ENCODE measurements at places on chromosomes 13 and 19.

DNA sequence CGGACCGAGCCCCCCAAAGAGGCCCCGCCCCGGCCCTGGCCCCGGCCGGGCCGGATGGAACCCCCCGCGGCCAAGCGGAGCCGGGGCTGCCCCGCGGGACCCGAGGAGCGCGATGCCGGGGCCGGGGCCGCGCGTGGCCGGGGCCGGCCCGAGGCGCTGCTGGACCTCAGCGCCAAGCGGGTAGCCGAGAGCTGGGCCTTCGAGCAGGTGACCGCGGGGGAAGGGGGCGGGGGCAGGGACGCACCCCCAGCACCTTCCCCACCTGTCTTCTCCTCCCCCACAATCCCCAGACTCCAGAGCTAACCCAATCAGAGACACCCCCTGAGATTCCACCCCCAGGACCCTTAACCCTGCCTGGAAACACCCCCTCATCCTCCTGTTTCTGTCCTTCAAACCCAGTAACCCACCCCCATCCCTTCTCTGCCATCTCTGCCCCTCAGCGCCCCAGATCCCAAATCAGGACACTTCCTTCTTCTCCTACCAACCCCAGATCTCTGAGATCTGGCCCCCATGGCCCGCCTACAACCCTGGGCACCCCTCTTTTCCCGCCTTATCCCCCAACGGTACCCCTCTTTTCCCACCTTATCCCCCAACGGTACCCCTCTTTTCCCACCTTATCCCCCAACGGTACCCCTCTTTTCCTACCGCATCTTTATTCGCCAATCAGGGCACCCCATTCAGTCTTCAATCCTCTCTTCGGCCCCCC is 505 bp downstream of the ZSWIM4 start:
- no peak for DNase-seq

DNA sequence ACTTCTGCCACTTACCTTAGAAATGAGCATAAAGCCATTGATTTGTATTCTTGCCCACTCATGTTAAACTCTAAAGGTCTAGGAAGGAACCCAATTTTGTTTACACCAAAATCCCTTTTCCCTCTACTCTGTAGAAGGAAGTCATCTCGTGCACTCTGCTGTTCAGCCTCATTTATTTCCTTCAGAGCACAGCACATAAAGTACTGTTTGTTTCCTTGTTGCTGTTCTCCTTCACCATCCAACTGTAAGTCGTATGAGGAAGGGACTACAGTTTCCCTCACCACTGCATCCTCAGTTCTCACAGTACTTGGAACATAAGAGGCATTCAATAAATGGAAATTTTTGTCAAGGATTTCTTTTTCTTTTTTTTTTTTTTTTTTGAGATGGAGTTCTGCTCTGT is 24.6 kb downstream of the CDADC1 start:
- DNase-seq, result no peak

GRCh38 chr13:106989876-106990275 is 421.9 kb upstream of the ARGLU1 start:
- DNase-seq, result no peak

- DNase-seq, result peak; percentile 62
These were observed 15.2 kb downstream of the TPT1 start for GRCh38 chr13:45325806-45326205.

- no peak for DNase-seq
These were observed 213.3 kb downstream of the KCNRG start for GRCh38 chr13:50228527-50228926.

GRCh38 chr13:77373502-77373901 is 46.6 kb upstream of the MYCBP2 start:
- DNase-seq, result no peak

DNA sequence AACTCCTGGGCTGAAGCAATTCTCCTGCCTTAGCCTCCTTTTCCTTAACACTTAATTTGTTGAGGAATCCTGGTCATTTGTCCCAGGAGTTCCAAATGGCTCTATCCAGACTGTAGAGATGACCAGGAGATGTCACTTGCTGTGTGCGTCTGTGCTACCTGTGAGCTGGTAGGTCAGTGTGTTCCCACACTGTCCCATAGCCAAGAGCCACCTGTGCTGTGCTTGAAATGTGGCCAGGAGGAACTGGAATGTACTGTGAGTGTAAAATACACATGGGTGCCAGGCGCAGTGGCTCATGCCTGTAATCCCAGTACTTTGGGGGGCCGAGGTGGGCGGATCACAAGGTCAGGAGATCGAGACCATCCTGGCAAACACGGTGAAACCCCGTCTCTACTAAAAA is 29.4 kb upstream of the KDM4B start:
- DNase-seq, result no peak

- DNase-seq, result no peak
These were observed 19.2 kb upstream of the C2CD4C start for GRCh38 chr19:428149-428548.

DNA sequence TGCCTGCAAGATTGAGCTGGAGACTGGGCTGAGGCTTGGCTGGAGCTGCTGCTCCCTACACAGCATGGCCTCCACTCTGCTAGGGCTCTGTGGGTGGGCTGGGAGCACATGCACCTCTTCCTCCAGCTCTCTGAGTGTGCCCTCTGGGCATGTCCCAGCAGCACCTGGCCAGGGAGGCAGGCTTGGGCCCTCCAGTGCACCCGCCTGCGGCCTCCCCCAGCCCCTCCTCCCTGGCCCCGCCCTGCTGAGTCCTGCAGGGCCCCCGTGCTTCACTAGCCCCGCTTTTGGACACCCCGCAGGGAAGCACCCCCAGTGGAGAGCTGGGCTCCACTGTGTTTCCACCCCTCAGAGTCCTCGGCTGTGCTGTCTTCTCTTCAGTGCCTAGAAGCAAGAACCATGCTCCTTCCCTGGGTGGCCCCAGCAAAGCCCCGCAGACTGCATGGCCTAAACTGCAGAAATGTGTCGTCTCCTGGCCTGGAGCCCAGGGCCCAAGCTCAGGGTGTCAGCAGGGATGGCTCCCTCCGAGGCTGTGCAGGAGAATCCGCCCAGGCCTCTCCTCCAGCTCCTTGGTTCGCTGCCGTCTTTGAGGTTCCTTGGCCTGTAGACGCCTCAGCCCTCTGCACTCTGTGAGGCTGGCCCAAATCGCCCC is 5.0 kb upstream of the TEX29 start:
- DNase-seq, result no peak

- no peak for DNase-seq
These were observed 13.5 kb upstream of the VWA8 start for GRCh38 chr13:41974262-41974900.

DNA sequence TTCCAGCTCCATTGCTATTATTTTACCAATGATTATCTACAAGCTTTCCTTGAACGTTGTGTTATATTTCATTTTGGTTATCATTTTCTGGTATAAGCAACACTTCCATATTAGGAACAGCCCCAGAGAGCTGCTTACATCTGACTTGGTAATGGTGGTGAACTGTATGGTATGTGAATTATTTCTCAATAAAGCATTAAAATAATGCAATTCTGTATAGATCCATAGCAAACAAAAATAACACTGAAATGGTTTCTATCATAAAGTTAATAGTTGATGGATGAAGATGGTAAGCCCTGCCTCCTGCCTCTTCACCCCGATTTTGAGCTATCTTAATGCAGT is 27.5 kb downstream of the GGACT start:
- DNase-seq, result no peak

DNA sequence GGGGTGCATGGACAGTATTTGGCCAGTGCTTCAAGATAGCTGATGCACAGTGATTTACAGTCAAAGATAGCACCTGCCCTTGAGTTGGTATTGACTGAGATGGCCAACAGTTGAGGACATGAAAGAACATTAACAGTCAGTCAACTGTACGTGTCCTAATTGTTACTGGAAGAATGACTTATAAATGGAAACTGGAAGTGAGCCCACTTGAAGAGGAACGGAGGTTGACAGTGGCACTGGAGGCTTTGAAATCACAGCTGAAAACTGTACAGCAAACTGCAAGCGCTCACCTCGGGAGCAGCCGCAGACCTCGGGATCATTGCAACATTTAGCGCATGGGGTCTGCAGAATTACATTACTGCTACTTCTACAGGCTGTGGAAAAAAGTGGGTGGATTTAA is 77.1 kb downstream of the GGACT start:
- DNase-seq, result no peak

DNA sequence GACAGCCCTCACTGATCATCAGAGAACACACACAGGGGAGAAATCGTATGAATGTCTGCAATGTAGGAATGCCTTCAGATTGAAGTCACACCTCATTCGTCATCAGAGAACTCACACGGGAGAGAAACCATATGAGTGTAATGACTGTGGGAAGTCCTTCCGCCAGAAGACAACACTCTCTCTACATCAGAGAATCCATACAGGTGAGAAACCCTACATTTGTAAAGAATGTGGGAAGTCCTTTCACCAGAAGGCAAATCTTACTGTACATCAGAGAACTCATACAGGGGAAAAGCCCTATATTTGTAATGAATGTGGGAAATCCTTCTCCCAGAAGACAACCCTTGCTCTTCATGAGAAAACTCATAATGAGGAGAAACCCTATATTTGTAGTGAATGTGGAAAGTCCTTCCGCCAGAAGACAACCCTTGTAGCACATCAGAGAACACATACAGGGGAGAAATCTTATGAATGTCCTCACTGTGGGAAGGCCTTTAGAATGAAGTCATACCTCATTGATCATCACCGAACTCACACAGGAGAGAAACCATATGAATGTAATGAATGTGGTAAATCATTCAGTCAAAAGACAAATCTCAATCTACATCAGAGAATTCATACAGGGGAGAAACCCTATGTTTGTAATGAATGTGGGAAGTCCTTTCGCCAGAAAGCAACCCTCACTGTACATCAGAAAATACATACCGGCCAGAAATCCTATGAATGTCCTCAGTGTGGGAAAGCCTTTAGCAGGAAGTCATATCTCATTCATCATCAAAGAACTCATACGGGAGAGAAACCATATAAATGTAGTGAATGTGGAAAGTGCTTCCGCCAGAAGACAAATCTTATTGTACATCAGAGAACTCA is 32.5 kb downstream of the ZNF567 start:
- no peak for DNase-seq

GRCh38 chr19:514166-514663 is 6.9 kb downstream of the TPGS1 start:
- DNase-seq, result no peak

DNA sequence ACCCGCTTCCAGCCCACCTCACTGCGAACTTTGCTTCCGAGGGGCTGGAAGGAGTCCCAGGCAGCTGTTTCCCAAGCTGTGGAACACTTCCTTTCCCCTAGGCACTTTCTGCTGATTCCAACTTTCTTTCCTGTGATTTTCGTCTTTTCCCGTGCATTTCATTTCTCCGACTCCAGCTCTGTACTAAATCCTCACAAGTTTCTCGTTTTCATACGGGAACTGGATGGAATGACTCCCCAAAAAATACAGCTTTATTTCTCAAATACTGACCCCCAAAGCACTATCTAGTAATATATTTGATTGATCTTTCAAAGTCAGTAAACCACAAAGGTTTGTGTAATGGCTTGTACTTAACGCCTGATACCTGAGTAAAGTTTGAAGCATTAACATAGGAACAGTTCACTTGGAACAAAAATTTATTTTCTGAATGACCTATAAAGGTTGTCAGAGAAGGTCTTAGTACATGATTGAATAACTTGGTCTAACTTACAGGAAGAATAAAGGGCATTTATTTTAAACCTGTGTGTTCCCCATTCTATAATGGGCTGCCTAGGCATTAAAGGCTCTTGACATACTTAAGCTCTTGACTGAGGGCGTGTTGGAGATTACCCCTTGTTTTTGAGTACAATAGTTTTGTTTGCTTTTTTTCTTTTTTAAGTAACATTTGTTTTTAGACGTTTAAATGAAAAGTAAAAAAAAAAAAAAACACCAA is 1.3 kb upstream of the PCDH9 start:
- no peak for DNase-seq

- no peak for DNase-seq
These were observed 225.3 kb downstream of the NHLRC3 start for GRCh38 chr13:39263531-39263930.

DNA sequence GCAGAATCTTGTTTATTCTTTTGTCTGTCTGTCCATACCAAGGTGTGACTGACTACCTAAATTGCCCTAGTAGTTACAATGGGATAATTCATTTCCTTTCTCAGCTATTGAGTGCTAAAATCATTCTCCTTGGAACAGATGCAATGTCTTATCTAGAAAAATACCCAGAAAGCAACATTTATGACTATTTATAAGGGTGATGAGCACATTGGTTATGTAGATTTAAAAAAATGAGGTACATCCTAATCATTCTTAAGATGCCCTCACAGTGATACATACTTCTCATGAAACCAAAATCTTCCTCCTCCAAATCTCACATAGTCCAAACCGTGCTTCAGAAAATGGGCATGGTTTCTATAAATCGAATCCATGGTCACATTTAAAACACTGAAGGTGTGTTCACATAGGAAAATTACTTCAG is 11.6 kb upstream of the UBE2L5 start:
- DNase-seq, result no peak

- DNase-seq, result no peak
These were observed 2.7 kb downstream of the B3GNT3 start for GRCh38 chr19:17797424-17798201.

GRCh38 chr13:111899714-111900389 is 167.1 kb upstream of the SOX1 start:
- no peak for DNase-seq

Measured in hindlimb muscle (tissue), 1 donor.